ENCODE measurements at places on chromosomes 13 and 19.
A peak's percentile ranks its signal among the peaks of the same experiment; 100 is the strongest.

- no peak for DNase-seq
Observed at GRCh38 chr13:37944869-37945442, 75.4 kb upstream of the TRPC4 start.

GRCh38 chr13:68257111-68257842, 1027.1 kb upstream of the PCDH9 start:
- DNase-seq = peak; percentile 0

- no peak for DNase-seq
Observed at GRCh38 chr19:6999933-7000332, 21.3 kb downstream of the MBD3L2B start.

GRCh38 chr13:110477706-110478245, 83.7 kb downstream of the RAB20 start:
- DNase-seq = no peak

DNA sequence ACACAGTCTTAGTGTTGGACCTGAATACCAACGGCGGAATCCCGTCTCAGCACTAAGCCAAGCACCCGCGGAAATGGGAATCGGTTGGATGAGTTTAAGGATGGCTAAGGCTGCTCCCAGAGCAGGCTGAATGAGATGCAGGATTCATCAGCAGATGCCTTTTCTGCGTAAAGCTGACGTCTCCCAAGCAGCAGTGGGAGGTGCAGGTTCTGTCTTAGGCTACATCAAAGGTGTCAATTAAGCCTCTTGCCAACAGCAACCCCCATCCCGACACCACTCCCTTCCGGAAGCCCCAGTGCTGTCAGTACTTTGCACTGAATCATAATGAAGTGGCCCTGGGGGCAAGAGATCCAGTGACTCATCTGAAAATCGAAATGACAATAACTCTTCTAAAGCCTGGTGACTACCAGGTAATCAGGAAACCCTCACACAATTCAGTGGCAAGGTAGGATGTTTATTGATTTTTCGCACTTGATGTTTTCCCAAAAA, 275.6 kb downstream of the DCLK1 start:
- DNase-seq = no peak

- no peak for DNase-seq
Observed at GRCh38 chr13:35479706-35480105, 3.2 kb upstream of the MAB21L1 start.

DNA sequence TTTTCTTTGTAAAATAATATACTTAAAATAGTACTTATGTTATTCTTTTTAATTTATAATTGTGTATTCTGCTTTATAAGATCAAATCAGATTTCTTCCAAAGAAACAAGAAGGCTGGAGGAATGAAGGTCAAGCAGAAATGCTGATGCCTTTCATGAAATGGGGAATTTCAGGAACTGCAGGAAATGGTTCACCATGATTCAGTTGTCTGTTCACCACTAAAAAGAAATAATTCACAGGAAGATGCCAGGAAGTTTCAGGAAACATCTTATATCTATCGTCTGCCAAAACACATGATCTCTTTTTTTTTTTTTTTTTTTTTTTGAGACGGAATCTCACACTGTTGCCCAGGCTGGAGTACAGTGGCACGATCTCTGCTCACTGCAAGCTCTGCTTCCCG, 15.7 kb upstream of the SCEL start:
- DNase-seq = no peak

All from NCI-H446 (cell line).